ENCODE measurements at places on chromosomes 2 and 18. TPM values are rescaled to one million over a fixed set of nuclear protein-coding genes. Genes with fewer than 3 reads are reported as not detected.

SLC38A11 gene
- total RNA-seq, result not detected

ACMSD gene
- total RNA-seq, result not detected

PLEK gene
- not detected for total RNA-seq

ANXA4 gene
- 329 TPM for total RNA-seq

FBXO48 gene
- 0.65 TPM for total RNA-seq

RNU2-63P gene
- total RNA-seq, result not detected

TOGARAM2 gene
- 0.08 TPM for total RNA-seq

CLIP4 gene
- total RNA-seq, result 27.2 TPM

NTSR2 gene
- not detected for total RNA-seq

UGT1A8 gene
- not detected for total RNA-seq

ZEB2 gene
- total RNA-seq, result 4.6 TPM

LCT gene
- 0.05 TPM for total RNA-seq

FOXI3 gene
- not detected for total RNA-seq

ASPRV1 gene
- 0.37 TPM for total RNA-seq

ERCC3 gene
- 52.0 TPM for total RNA-seq

IL1B gene
- total RNA-seq, result 0.18 TPM

SERPINB12 gene
- not detected for total RNA-seq

PLCD4 gene
- 0.30 TPM for total RNA-seq

LYPD1 gene
- 12.3 TPM for total RNA-seq

IWS1 gene
- 41.2 TPM for total RNA-seq

DAW1 gene
- 3.1 TPM for total RNA-seq

SCYGR4 gene
- total RNA-seq, result not detected

LIPG gene
- total RNA-seq, result 0.03 TPM

FEZ2 gene
- total RNA-seq, result 63.7 TPM

INHA gene
- 0.20 TPM for total RNA-seq

FRZB gene
- not detected for total RNA-seq

CD302 gene
- 2.3 TPM for total RNA-seq

CFC1 gene
- not detected for total RNA-seq

MORN2 gene
- 44.0 TPM for total RNA-seq

UCN gene
- 2.3 TPM for total RNA-seq

Measured in A549 treated with CpdA at 1 μM for 4 hours (cell line).